Cortex of kidney (tissue), 1 donor: ENCODE measurements at places on chromosomes 5 and 9.

DNA sequence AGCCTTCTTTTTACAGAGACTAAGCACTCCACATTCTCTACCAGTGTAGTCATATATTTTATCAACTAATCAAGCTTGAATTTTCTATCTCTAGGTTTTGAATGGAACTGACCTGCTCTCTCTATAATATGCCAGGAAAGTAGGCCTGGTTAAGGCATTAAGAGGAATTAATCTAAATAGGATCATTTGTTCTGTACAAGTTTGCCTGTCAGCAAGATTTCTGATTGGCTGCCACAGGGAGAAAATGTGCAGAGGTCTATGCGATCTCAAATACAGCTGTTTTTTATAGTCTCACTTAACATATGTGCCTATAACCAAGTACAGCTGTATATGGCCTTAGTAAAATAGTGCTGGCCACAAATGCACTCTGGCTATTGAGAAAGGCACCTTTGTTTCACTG lies 418.8 kb downstream of the KDM4C start:
- no peak for DNase-seq

GRCh38 chr9:32926911-32927310 lies 74.5 kb downstream of the APTX start:
- no peak for DNase-seq

DNA sequence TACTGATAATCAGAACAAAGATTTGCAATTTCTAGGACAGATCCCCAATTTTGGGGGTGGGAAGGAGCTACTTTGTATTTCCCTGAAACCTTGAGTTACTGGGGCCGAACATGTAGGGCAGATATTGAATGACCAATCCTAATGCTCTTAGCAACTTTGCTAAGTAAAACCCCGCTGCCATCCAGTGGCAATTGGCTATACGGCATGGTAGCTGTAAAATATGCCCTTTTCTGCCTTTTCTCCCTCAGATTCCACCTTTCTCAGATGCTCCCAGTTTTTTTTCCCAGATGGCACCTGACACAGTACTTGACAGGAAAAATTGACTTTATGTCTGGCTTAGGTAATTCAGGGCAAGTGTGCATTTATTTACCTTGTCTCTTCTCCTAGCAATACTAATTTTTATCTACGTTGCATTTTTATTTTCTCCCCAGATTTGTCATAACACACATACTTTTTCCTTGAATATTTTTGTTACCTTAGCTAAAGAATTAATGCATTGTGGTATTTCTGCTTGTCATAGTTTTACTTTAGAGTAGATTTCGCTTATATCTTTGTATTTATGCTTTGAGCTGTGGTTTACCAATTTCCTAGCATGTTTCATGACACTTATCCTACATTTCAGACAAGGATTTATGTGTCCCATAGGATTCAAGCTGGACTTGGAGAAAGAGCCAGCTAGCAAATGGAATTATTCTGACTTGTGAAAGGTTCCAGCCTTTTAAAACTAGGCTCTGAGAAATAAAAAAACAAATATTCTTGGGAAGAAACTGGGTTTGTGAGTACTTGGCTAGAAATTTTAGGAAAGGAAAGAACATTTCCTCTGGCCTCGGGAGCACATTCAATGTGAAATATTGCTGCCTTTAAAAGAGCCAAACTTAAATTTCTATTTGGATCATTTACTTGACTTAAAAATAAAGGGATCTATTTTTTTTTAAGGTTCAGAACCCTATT lies 37.4 kb downstream of the PIK3R1 start:
- no peak for DNase-seq

DNA sequence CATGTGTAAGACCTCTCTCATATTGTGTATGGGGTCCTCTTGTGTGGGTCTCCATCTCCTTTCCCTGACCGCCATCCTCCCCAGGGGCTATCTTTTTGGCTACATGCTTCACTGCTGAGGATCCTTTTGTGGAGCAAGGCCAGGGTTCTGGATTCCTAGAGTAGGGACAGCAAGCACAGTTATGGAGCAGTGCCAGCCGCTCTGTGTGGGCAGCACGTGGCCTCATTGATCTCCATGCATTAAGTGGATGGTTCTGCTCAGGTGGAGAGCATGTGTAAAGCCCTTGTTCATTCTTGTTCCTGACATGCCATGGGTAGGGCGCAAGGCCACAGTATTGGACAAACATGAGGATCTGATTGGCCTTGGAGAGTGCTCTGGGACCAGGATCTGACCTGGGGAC lies 8.9 kb downstream of the PHF2 start:
- DNase-seq, result no peak

- no peak for DNase-seq
Measured at GRCh38 chr5:96320797-96321196, 112.3 kb downstream of the PCSK1 start.

DNA sequence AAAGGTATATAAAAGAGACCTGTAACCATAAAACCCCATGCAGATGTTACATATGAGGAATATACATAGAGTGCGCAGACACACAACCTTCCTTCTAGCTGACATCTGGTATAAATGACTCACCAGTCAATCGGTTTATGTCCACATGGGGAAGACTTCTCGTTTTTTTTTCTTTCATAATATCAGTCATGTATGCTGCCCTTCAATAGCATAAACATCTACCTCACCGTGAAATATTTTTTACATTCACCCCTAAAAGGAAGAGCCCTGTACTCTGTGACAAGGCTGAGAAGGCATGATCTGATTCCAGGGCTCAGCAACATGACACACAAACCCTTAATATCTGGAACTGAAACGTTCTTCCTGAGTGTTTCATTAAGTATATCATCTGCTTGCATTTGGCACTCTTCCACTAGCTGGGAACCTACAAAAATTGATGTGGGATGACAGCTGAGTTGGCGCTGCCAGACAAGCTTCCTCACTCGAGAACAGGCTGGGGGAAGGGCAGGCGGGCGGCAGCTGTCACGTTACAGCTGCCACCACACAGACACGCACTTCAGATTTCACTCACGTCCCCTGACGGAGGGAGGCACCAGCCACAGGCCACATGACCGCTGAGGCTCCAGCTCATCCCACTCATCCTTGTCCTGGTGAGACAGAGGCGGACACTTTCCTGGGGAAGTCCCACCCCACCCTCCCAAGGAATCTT lies 74.2 kb downstream of the SHB start:
- no peak for DNase-seq

DNA sequence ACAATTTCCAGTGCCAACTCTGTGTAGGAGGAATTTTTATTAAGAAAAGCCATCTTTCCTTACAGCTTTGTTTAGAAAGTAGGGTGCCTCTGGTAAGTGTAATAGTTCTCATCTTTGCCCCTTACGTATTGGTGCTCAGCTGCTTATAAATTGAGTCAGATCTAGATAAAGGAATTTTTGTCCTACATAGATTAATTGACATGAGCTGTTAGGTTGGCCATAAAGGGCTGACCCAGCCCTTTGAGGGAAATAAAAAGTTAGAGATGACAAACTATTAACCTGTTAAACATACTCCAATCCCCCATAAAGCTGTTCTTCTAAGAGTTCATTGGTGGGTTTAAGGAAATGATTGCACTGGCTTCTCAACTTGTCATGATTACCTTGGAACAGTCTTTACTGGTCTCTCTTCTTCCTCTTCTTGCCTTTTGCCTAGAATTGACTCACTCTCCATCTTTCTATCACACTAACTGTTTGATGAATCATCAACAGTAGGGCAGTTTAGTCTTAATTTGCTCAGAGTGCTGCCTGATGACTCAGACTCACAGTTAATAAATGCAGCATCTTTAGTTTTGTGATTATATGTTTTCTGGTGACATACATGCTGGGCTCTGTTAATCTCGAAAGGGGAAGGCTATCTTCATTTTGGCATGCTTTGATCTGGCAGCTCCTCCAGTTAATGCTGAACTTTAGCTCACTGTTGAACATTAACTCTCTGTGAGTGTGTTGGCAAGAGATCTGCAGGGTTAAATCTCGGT lies 51.7 kb downstream of the ARHGAP26 start:
- no peak for DNase-seq

DNA sequence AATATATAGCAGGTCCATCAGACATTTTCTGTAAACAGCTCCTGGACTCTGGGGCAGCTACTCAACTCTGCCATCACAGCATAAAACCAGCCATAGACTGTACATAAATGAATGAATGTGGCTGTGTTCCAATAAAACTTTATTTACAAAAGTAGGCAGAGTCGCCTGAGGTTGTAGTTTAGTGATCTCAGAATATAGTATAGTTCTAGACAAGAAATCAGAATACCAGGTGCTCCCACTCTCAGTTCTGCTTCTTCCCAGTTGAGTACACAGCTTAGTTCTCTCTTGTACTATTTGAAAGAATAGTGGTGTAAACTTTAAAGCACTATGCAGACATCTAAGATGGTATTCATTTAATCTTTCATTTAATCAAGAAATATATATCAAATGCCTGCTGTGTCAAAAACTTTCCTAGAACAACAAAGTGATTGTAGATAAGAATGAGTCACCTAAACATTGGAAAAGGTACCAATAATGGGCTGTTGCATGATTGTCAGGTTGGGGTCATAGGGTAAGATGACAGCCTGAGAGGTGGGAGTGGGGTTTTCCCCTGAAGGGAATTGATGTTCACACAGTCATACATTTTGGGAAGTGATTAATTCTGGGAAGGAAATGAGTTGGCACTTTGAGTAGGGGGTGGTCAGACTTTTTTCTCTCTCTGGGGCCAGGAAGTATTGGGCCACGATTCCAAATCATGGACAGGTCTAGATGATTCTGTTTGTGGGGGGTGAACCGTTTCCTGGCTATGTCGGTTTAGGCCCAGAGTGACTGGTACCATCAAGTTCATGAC lies 37.0 kb downstream of the TNFSF8 start:
- DNase-seq, result no peak

DNA sequence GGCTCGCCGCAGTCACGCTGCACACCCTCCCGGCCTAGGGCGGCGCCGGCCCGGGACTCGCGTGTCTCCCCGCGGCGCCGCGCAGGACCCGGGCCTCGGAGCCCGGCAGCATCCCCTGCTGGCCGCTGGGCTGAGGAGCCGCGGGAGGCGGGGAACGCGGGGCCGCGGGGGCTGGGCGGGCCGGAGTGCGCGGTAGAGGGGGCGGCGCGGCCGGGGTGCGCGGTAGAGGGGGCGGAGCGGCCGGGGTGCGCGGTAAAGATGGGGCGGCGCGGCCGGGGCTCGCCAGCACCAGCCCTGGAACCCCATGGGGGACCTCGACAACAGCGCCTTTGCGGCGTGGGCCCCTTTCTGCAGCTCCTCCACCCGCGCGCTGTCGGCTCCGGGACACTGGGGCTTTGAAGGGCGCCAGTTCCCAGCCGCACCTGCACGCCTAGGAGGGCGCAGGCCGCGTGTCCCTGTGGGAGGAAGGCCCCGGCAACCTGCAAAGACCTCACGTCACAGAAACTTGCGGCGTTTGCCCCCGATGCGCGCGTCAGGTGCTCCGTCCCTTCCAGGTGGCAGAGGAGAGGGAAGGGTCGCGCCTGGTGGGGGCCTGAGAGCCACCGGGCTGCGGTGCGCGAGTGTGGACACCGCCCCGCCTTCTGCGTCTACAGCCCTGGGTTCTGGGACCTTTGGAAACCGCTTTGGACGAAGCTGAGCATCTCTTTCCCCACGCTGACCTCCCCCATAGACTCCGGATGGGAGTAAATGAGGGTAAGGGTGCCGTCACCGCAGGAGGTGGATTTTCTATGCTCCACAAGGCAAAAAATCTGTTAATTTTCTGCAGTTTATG lies 49.6 kb downstream of the NSUN2 start:
- no peak for DNase-seq

GRCh38 chr5:59693492-59694309 lies 199.8 kb downstream of the PDE4D start:
- no peak for DNase-seq

DNA sequence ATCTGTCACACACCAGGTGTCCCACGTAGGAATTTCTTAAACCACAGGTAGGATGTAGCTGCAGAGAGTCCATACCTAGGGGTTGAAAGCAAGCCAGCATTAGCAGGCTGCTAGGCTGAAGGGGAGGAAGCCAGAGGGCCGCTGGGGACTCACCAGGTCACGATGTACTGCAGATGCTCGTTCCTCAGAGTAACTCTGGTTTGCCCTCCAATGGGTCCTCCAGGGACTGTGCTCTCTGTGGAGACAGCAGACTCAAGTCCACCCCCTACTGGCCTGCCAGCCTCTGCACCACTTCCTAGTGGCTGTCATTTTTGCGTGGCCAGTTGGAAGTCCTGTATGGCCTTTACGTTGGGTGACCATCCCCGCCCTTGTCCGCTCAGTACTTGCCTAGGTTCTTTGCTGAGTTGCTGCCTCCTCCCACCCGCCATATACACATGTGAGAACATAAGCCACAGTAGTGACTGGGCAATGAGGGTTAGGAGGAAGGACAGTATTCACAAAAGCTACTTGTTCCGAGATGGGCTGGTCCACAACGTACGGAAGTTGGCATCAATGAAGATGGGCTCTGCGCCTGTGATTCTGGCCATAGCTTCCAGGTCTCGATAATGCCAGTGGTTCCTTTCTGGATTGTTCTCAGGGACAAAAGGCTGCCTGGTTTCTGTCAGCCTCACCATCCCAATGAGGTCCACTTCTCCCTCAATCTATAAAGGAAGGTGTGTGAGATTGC lies 4.1 kb downstream of the RPL7A start:
- DNase-seq, result no peak

DNA sequence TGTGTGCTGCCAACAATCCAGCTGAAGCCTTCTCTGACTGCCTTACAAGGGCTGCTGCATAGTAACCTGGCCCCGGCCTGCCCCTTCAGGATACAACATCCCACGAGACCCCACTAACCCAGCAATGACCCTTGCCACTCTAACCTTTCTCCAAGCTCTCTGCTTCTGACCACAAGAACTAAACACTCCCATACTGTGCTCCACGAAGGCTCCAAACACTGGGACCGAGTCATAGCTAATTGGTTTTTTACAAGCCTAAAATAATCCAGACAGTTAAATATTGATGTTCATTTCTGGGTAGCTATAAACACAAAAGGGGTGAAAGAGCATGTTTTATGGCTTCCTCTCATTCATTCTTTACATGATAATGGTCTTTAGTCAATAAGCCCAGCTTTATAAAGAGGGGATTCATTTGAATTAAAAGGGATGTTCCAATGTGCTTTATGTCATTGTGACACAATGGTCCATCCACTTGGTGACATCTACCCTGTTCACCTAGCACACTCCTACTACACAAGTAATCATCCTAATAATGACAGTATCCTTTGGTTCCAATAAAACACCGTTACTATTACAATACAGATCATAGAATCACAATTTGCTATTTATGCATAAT lies 16.2 kb upstream of the TLE4 start:
- no peak for DNase-seq

DNA sequence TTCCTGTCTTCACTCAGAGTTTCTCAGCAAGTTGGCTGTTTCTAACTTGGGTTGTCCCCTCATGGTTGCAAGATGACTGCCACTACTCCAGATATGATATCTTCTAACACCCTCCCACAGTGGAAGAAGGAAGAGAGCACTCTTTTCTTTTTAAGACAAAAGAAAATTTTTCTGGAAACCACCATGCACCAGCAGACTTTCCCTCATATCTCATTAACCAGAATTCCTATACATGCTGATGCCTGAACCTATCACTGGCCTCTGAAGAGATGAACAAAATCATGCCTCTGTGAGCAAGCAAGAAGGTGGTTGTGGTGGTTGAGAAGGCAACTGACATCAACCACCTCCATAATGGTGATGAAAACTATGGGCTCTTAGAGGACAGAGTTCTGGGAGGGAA lies 56.8 kb downstream of the FEM1C start:
- no peak for DNase-seq
